Dermis blood vessel endothelial cell (primary cell): ENCODE measurements at places on chromosomes 5 and 9.

GRCh38 chr5:62642468-62642867 lies 63.8 kb downstream of the LRRC70 start:
- no peak for DNase-seq

GRCh38 chr5:179605026-179605833 lies 18.2 kb downstream of the HNRNPH1 start:
- DNase-seq: no peak

GRCh38 chr9:91001146-91001611 lies 199.6 kb downstream of the SYK start:
- peak; percentile 42 for DNase-seq

DNA sequence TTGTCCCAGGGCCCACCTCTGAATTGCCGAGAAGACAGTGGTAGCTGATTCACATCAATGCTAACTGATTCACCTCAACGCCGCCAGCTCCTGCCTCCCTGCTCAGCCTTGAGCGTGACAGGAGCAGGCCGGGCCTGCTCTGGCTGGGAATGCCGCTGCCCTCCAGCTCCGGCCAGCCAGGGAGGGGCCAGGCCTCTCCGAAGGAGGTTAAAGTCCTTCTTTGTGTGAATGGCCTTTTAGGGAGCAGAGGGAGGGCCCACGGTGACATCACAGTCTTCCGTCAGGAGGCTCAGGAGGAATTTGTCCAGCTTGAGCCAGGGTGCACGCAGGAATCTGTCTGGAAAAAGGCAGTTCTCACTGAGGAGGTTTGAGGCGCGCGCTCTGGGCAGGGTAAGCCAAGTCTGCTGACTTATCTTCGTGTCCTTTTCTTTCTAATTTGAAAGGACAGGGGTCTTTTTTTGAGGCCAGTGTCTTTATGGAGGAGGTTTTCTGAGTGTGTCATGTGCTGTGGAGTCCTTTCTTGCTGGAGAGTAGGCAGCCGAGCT lies 82.7 kb downstream of the C9orf152 start:
- DNase-seq: peak; percentile 67

GRCh38 chr5:76787237-76787636 lies 31.6 kb upstream of the F2RL1 start:
- peak; percentile 94 for DNase-seq
